Neural progenitor cell (in vitro differentiated cells): ENCODE measurements at places on chromosomes 16 and 17.
A peak's percentile ranks its signal among the peaks of the same experiment; 100 is the strongest.

DNA sequence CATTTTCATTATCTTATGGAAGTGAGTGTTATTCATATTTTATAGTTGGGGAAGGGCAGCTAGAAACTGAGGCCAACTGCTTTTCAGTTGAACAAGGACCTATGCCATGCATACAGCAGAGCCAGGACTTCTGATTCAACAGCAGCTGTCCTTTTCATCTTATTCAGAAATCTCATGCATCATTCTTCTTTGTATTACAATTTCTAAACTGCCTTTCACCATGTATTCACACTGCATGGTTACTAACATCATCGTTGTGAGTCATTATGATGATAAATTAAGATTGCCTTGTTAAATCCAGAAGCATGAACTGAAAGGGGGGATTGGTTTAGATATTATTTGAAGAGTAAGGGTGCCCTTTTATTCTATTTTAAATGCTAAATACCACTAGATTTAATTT lies 1470.1 kb upstream of the GOT2 start:
- no peak for DNase-seq
- H3K4me3 ChIP-seq, result no peak overlapping the region
- no peak overlapping the region for H3K27ac ChIP-seq
- H3K4me1 ChIP-seq, result peaks cover 15% of the 10 kb centered on the region

- DNase-seq, result no peak
- no peaks in the 10 kb centered on the region for H3K36me3 ChIP-seq
- no peak overlapping the region for H3K27ac ChIP-seq
- no peaks in the 10 kb centered on the region for H3K27me3 ChIP-seq
These were observed 214.3 kb downstream of the CDH13 start for GRCh38 chr16:82841108-82841507.

DNA sequence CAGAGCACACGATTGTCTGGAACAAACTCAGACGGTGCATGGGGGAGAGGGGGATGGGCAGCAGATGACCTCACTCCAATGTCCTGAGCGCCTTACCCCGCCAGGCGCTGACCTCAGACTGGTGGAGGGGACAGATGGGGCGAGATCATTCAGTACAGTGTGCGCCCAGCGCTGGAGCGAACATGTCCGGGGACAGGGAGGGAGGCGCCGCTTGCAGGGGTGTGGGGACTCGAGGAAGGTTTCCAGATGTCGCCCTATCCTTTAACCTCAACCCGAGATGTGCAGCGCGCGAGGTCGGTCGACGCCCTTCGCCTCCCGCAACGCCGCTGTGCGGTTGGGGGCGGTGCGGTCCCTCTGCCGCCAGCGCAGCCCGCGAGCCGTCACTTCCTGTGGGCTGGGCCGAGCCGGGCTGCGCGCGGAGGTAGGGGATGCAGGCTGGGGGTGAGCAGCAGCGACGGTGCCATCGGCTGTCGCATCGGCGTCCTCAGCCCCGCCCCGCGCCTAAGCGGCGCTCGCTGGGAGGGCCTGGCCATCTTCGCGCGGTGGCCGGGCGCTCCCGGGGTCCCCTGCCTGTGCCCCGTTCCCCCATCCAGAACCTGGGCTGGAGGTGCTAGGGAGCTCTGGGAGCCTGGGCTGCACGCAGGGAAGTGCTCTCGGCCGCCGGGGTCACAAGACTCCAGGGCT lies 5.3 kb upstream of the CDR2L start:
- H3K36me3 ChIP-seq, result no peaks in the 10 kb centered on the region
- no peak overlapping the region for H3K27ac ChIP-seq
- DNase-seq, result peak; percentile 95
- peaks cover 23% of the 10 kb centered on the region for H3K27me3 ChIP-seq
- H3K4me1 ChIP-seq, result peaks cover 3% of the 10 kb centered on the region

DNA sequence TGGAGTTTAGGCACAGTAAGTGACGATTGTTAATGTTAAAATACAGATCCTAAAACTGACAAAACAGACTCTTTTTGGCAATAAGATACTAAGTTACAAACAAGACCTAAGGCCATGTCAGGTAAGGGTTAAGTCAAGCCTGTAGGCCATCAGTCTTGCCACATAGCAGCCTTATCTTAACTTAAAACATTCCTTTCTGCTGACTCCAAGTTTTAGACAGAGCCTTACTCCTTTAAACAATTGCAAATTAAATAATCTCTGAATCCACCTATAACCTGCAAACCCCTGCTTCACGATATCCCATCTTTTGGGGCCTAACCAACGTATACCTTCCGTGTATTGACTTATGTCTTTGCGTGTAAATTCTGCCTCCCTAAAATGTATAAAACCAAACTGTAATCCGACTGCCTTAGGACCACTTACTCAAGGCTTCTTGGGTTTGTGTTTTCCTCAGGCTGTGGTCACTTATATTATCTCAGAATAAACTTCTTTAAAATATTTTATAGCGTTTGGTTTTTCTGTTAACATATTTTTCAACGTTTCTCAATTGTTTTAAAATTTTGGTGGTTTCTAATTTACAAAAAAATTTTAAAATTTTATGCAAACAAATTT lies 64.4 kb downstream of the EFCAB5 start:
- H3K4me1 ChIP-seq, result no peaks in the 10 kb centered on the region
- no peak overlapping the region for H3K4me3 ChIP-seq
- no peaks in the 10 kb centered on the region for H3K36me3 ChIP-seq
- no peaks in the 10 kb centered on the region for H3K27me3 ChIP-seq
- DNase-seq, result no peak

DNA sequence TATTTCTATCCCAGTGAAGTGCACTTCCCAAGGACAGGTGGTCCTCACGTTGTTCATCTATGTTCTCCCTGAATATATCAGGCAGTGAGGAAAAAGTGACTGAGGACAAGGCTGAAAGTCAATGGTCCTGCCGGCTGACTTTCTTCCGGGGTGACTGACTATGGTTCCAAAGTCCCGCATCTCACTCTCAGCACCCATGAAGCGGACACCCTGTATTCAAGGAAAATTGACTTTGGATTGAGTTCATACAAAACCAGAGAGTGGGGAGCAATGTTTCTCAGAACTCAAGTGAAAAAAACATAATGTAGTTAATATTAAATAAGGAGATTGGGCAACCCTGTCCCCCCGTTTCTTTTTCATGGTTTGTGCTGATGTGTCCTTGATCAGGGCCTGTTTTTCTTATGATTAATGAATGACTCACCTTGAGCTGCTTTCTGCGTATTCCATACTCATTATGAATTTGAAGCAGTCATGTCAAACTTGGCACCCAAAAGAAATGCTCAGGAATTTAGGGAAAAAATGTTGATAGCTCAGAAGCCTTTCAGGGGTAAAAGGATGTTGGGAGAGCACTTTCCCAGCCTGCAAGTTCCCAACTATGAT lies 184.0 kb downstream of the CYLD start:
- H3K4me1 ChIP-seq, result peaks cover 7% of the 10 kb centered on the region
- H3K27ac ChIP-seq, result no peak overlapping the region
- H3K27me3 ChIP-seq, result no peaks in the 10 kb centered on the region
- DNase-seq, result no peak

- H3K36me3 ChIP-seq, result no peaks in the 10 kb centered on the region
- DNase-seq, result peak; percentile 81
- H3K4me1 ChIP-seq, result no peaks in the 10 kb centered on the region
These were observed 17.2 kb upstream of the WSB1 start for GRCh38 chr17:27276653-27277156.

DNA sequence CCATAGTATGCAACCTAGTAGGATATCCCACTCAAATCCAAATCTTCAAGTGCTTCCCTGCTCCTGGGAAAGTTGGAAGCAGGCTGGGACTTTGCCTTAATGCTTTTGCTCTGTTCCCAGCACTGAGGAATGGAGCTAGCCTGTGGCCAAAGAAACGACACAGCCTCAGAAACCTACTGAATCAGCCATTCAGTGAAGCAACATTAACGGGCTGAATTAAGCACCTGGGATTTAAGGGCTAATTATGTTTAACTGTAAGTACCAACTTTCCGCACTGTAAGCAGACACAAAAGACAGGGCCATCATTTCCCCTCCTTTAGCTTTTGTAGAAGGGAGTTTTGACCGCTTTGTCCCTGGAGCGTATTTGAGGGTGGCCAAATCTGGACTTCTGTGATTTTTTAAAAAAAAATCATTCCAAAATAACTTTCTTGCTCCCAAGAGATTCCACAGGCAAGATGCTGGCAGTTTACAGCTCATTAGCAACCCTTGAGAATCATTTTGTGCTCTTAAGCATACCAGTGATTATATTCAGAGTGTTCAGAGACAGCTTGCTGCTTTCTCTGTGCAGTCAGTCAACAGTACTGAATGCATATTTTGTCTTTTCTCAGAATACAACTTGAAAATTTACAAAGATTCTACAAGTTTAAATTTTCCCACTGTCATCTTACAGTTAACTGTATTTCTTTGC lies 17.6 kb upstream of the NOL11 start:
- no peaks in the 10 kb centered on the region for H3K27me3 ChIP-seq
- H3K4me3 ChIP-seq, result no peak overlapping the region

DNA sequence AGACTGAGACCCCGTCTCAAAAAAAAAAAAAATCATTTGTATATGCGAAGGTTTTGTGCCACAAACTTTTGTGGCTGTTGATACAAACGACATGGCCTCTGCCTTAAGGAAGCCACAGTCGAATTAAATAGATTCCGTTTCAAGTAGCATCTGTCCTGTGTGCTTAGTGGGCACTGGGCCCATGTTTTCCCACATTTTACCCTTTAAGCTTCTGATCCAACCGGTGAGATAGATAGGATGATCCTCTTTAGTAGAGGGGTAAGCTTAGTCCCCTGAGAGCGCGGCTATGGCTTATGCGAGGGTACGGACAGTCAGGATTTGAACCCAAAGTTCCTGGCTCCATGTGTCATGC lies 776 bp upstream of the TMEM219 start:
- H3K4me3 ChIP-seq, result peak overlapping the region; percentile 66
- H3K27ac ChIP-seq, result no peak overlapping the region
- no peaks in the 10 kb centered on the region for H3K27me3 ChIP-seq
- no peaks in the 10 kb centered on the region for H3K36me3 ChIP-seq
- H3K4me1 ChIP-seq, result peaks cover 7% of the 10 kb centered on the region
- no peak for DNase-seq

GRCh38 chr16:10685709-10686108 lies 9.0 kb downstream of the TEKT5 start:
- DNase-seq, result no peak
- no peaks in the 10 kb centered on the region for H3K36me3 ChIP-seq
- H3K4me3 ChIP-seq, result no peak overlapping the region
- no peaks in the 10 kb centered on the region for H3K27me3 ChIP-seq
- H3K27ac ChIP-seq, result no peak overlapping the region

GRCh38 chr16:12753203-12754023 lies 50.3 kb downstream of the CPPED1 start:
- no peaks in the 10 kb centered on the region for H3K27me3 ChIP-seq
- H3K36me3 ChIP-seq, result no peaks in the 10 kb centered on the region
- peaks cover 7% of the 10 kb centered on the region for H3K4me1 ChIP-seq
- DNase-seq, result no peak
- no peak overlapping the region for H3K4me3 ChIP-seq

GRCh38 chr17:36687736-36688135 lies 86.4 kb downstream of the MRM1 start:
- no peaks in the 10 kb centered on the region for H3K27me3 ChIP-seq
- no peak overlapping the region for H3K27ac ChIP-seq
- peak; percentile 65 for DNase-seq
- H3K36me3 ChIP-seq, result no peaks in the 10 kb centered on the region
- no peak overlapping the region for H3K4me3 ChIP-seq
